ENCODE measurements at places on chromosomes 16 and 17.

- DNase-seq, result no peak
These were observed 37.8 kb downstream of the PAFAH1B1 start for GRCh38 chr17:2631211-2631610.

- DNase-seq, result no peak
These were observed 18.0 kb downstream of the CD7 start for GRCh38 chr17:82299452-82299851.

- DNase-seq, result no peak
These were observed 122.9 kb upstream of the CDH11 start for GRCh38 chr16:65244787-65245186.

DNA sequence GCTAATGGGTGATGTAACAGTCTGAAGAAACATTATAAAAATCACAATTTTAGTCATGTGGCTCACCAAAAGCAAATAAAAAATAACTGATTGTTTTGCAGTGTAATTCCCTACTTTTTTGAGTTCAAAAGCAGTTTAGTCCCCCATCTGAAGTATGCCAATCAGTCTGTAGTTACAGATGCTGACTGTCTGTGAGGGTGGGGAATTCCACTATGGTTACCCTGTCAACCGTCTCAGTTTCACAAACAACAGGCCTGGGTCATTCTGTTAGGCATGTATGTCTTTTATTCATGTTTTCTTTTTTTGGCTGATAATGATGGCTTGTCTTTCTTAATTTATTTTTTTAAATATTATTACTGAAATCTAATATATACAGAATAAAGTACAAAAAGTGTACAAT, 69.3 kb downstream of the STXBP4 start:
- no peak for DNase-seq

DNA sequence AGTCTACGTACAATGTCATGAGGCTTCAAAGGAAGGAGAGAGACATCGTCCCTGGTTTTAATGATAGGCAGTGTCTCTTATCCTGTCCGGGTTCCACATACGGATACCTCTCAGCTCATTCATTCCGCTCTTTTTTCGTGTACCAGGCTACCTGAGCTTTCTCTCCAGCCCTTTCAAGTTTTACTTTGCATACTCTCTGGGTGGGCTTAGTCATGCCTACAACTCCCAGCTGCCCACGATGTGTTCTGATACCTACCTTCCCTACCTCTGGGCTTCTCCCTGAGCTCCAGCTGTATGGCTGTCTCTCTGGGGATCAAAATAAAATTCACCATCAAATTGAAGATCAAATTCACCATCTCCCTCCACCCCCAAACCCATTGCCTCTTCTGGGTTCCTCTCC, 354.0 kb upstream of the EEF2KMT start:
- no peak for DNase-seq

DNA sequence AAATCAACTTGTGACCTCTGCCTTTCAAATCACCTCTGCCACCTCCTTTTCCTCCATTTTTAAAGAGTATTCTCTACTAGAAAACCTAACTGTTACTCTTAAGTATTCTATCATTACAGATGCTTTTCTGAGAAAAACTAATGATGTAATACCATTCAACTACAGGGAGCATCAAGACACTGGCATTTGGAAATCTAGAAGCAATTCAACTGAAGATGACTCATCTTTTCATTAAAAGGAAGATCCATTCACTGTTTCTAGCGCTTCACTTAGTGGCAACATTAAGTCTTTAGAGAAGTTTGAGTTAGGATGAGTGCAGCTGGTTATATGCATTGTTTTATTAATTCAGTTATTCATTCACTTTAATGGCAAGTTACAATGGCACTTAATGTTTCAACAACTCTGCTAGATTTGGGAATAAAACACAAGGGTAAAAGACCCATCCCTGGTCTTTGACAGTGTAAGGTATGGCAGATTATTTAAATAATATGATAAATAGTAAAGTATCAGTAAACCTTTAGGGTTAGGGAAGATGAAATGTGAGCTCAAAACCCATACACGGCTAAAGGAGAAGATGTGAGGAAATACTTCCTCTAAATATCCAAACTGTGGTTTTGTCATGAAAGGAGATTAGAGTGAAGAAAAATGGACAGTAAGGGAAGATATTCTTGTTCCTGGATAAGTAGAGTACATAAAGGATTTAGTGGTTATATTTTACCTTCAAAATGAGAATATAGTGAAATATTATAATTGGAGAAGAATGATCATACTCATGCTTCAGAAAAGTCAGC, 61.7 kb downstream of the KCNJ2 start:
- no peak for DNase-seq

DNA sequence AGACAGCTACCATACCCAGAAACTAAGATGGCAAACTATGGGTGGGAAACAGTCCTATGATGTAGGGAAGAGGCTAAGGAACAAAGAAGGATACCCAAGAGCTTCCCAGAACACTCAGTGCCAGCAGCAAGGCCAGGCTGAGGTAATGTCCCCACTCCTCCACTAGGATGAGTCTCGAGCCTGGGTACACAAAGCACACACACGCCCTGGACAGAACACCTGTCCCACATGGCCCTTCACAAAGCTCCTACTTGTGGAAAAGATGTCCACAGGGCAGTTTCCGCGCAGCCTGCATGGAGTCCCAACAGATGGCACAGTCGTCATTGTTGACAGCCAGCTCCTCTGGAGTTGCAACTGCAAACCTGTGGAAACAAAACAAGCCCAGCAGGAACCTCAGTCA, 23.9 kb downstream of the AMFR start:
- DNase-seq, result no peak

GRCh38 chr16:67437513-67437912, 6.6 kb downstream of the HSD11B2 start:
- DNase-seq, result no peak

Measured in right renal pelvis (tissue), 4 donors.